ENCODE measurements at places on chromosomes 5 and 9. TPM values are rescaled to one million over a fixed set of nuclear protein-coding genes. Genes with fewer than 3 reads are reported as not detected.
A peak's percentile ranks its signal among the peaks of the same experiment; 100 is the strongest.

Gene NEURL1B
- 34.9 TPM for total RNA-seq

Gene GMCL2
- not detected for total RNA-seq

Gene PCDHGB4
- total RNA-seq = 5.4 TPM

Gene NR5A1
- not detected for total RNA-seq

Gene CRAT
- total RNA-seq = 59.6 TPM

Gene PCDHA9
- 0.47 TPM for total RNA-seq

GRCh38 chr5:138029944-138030343 lies 2.9 kb downstream of the FAM13B start:
- ATAC-seq = no peak

- peak; percentile 57 for ATAC-seq
Measured at GRCh38 chr9:110099236-110100095, 108.5 kb downstream of the C9orf152 start.

GRCh38 chr9:128253140-128253990 lies 22.4 kb downstream of the GOLGA2 start:
- no peak for ATAC-seq

DNA sequence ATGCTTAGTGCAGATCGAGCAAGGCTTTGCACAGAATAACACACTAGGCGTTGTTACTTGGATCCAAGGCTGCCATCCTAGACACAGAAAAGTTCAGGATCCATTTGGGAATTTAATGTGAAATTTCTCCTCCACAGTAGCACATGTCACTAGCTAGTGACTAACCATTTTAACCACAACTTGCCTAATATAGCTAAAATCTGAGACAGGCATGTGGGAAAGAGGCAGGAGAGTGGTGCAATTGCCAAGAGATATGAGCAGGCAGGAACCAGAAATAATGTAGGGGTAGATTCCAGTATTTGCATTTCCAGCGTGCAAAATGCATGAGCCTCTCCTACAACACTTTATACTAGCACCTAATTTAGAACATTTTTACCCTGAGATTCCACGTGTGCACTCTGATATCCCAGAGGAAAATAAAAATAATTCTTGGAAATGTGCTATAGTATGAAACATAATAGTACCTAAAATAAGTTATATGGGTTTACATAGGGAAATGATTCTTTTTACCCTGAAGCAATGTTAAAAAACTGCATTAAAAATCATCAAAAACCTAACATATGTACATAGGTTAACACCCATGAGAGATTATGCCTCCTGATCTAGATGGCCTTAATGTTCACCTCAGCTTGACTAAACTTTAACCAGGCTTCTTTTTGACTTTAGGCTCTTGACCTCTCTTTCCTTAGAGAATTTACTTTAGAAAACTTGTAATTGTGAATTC lies 1230.6 kb upstream of the NUDT12 start:
- ATAC-seq = no peak

- ATAC-seq = peak; percentile 76
Measured at GRCh38 chr9:8857926-8858595, 1058.5 kb upstream of the DMAC1 start.

GRCh38 chr9:135759676-135760300 lies 57.8 kb downstream of the KCNT1 start:
- no peak for ATAC-seq

DNA sequence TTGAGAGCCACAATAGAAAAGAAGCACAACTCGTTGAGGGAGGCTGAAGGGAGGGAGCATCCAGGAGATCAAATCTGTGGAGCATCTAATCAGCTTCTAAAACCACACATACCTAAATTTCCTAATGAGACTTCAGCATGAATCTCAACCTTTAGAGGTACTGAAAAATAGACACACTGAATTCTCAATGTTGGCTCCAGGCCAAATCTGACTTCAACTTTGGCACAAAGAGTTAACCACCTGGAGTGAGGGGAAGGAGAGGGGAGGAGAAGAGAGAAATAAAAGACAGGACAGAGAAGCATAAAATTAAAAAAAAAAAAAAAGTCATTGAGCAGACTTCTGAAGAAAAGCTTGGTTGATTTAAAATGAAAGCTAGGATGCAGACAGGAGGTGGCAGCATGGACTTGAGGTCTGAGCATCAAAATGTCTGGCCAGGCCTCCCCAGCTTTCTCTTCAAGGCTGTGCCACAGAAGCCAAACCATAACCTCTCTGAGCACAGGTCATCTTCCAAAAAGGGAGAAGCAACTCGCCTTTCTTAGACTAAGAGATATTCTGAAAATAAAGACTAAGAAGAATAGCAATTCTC lies 205.6 kb downstream of the DENND1A start:
- no peak for ATAC-seq

GRCh38 chr5:137398154-137398553 lies 101.0 kb downstream of the SPOCK1 start:
- ATAC-seq = no peak

DNA sequence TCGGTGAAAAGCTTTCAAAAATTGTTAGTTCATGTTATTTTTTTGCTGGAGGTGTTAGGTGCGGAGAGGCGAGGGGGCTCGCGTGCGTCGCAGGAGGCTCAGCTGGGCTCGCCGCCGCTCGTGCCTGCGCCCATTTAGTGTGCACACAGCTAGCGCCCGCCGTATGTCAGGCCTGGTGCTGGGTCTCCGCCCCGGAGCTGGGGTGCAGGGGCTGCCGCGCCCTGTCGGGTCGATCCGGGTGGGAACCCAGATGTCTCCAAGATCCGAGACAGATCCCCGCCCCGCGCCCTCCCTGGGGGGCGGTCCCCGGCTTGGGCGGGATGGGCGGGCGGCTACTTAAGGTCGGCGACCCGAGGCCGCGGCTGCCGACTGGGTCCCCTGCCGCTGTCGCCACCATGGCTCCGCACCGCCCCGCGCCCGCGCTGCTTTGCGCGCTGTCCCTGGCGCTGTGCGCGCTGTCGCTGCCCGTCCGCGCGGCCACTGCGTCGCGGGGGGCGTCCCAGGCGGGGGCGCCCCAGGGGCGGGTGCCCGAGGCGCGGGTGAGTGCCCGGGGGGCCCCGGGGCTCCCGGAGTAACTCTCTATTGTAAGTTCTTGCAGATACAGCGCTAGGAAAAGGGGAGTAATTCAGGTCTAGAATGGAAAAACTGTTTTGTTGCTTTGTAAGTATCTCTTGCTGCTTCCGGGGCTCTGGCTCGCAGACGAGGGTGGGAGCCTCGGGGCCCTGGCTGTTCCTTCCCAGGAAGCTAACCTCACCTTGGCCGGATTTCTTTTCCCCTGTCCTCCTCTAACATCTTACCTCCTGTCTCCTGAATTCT lies 31.7 kb downstream of the GSN start:
- ATAC-seq = peak; percentile 65

DNA sequence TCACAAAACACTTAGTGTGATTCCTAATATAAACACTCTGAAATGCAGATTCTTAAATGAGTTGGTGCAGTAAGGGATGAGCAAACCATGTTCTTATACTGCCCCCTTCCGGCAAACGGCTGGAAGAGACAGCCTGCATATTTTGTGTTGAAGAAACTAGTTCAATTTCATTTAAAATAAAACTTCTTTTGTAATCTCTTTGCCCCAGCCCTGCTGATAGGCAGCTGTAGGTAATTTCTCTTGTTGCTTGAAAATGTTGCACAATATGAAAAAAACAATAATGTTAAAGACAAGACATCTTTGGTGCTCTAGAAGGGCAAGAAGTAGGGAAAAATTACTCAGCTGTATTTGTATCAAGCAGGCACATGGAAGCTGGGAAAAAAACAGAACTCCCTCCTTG lies 89.7 kb upstream of the CCNG1 start:
- no peak for ATAC-seq

GRCh38 chr9:8643464-8643863 lies 843.9 kb upstream of the DMAC1 start:
- ATAC-seq = no peak

- ATAC-seq = peak; percentile 85
Measured at GRCh38 chr9:93911801-93912554, 43.2 kb downstream of the BARX1 start.

DNA sequence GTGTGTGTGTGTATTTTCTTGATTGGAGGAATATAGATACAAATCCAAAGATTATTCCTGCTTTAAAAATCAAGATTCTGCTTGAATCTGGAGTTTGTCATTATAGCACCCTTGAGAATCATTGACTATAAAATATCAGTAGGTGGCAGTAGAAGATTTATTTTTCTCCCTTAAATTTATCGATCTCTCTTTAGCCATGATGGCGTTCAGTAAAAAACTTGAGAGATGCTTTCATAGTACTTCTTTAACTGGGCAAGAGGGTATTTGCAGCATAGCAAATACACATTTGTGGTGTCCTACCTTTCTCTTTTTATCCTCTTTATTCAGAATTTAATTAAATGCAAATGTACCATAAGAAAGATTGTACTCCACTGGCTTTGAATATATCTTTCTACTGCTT lies 307.7 kb downstream of the ADGRV1 start:
- ATAC-seq = no peak

Data from gastroesophageal sphincter (tissue), 4 donors.